Activated CD4-positive, alpha-beta T cell treated with anti-CD3 and anti-CD28 coated beads, Interleukin-2, amount 50 U/mL, for 4 hours (primary cell): ENCODE measurements at places on chromosomes 6 and 20.
A peak's percentile ranks its signal among the peaks of the same experiment; 100 is the strongest.

GRCh38 chr6:113442040-113442439, 415.1 kb upstream of the MARCKS start:
- DNase-seq, result no peak

- DNase-seq, result no peak
Observed at GRCh38 chr20:35876033-35876320, 78.3 kb downstream of the SCAND1 start.

GRCh38 chr6:89834884-89835792, 5.5 kb downstream of the CASP8AP2 start:
- DNase-seq, result no peak

- no peak for DNase-seq
Observed at GRCh38 chr20:32672394-32672981, 1.3 kb downstream of the C20orf203 start.

- DNase-seq, result no peak
Observed at GRCh38 chr6:14767226-14767625, 478.6 kb upstream of the JARID2 start.

GRCh38 chr6:83914953-83915352, 55.5 kb downstream of the CYB5R4 start:
- no peak for DNase-seq

- no peak for DNase-seq
Observed at GRCh38 chr6:56692523-56693245, 50.0 kb upstream of the DST start.

- DNase-seq, result no peak
Observed at GRCh38 chr20:1186367-1186991, 1.7 kb upstream of the TMEM74B start.

DNA sequence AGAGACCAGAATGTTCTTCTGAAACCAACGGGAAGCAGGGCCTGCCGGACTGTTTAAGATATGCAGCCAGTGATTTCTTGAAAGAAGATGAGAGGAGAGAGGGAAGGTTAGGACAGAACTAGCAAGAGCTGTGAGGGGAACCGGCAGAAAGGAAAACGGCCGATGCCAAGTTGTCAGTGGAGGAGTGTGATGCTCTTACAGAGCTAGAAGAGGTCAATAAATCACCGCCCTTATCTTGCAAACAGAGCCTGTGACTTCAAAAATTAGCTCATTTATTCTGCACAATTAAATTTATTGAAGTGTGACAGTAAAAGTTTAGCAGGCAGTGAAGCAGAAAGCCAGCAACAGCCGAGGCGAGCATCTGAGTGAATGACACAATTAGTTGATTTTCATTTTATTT, 509.5 kb upstream of the ID4 start:
- no peak for DNase-seq

DNA sequence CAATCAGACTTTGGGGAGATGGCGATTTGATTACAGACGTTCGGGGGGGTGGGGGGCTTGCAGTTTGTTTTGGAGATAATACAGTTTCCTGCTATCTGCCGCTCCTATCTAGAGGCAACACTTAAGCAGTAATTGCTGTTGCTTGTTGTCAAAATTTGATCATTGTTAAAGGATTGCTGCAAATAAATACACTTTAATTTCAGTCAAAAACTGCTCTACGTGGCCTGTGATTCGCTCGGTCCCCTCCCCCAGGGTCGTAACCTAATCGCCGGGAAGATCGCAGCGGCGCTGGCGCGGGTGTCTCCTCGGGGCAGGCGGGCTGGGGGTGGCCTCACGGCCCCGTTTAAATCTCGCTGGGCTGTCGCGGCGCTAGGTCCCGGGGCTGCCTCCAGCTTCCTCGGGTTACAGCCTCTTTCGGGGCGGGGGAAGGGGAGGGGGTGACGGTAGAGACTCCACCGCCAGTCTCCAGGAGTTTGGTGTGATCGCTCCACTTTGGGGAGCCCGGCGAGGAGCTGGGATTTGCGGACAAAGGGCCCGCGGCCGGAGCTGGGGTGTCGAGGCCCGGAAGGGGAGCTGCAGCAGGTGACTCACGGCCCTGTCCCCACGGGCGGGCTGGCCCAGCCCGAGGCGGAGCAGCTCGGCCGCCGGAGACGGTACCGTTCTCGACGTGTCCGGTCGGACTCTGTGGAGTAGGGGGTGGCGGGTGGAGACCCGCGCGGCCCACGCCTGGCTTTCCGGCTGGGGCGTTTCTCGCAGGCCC, 4.2 kb downstream of the FOXC1 start:
- no peak for DNase-seq

DNA sequence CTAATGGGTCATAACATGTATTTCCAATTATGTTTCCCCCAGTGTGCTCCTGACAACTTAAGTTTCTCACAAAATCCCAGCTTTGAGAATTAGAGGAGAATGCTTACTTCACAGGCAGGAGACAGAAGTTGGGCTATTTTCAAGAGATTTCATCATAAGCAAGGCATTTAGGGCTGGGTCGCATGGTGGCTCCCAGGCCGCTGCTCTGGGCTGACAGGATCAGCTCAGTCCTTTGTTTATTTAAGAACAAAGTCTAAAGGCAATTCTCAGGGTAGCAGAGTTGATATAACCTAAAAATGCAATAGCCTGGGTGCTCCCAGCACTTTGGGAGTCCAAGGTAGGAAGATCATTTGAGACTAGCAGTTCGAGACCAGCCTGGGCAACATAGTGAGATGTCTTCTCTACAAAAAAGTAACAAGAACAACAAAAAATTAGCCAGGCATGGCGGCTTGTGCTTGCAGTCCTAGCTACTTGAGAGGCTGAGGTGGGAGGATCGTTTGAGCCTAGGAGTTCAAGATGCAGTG, 10.9 kb downstream of the FOXQ1 start:
- DNase-seq, result no peak

- no peak for DNase-seq
Observed at GRCh38 chr20:38021087-38021772, 12.0 kb downstream of the TTI1 start.

DNA sequence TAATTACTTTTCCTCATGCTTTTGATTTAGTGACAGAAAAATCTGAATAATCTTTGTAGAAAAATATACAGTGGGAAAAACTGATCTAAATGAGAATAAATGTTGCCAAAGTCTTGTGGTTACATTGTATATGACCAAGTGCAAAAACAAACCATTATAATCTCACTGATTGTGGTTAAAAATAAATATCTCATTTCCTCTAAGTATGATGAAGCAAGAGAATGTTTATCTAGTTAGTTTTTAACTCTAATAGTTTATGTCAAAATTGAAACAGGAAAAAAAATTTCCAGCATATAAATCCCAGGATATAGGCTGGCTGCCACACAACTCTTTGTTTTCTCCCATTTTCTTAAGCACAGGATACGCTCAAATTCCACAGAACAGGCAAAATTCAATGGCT, 392.7 kb upstream of the ID4 start:
- no peak for DNase-seq

- DNase-seq, result peak; percentile 44
Observed at GRCh38 chr20:675453-676314, at the start of gene SCRT2. Gene SCRT2, minus strand, starts transcription at chr20:675802. Its CDS starts 201 bp downstream, at chr20:675601.

GRCh38 chr6:89589297-89590025, 49.1 kb downstream of the LYRM2 start:
- DNase-seq, result no peak

DNA sequence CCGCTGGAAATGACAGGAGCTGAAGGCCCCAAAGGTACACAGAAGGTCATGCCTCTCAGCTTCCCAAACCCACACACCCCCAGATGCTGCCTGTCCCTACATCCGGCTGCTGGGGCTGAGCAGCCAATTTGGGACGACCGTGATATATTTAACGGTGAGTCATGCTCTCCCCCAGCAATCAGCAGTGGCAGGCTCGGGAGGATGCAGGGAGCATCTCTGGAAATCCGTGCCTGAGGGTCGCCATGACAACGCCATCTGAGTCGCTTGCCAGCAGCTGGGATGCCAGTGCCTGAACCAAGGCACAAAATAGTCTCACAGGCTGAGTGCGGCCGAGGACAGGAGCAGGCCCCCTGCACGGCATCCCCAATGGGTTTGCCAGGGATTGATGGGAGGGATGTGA, 57.9 kb downstream of the KCNB1 start:
- DNase-seq, result no peak

- DNase-seq, result no peak
Observed at GRCh38 chr6:98843271-98844243, 9.2 kb downstream of the POU3F2 start.

DNA sequence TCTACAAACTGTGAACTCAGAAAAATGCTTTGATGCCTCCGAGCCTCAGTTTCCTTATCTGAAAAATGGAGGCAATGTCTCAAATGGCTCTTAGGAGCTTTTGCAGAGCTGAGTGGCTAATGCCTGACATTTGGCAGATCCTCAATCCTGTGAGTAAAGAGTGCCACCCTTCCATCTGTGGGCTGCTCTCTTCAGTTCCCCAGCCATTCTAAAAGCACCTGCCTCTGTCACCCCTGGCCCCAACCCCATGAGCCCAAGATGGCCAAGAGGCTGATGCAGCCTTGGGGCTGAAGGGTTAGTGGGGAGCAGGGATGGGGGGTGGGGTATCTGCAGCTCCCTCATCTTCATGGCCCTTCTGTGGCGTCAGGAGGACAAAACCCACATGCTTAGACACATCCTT, 14.5 kb upstream of the GUCA1A start:
- no peak for DNase-seq

GRCh38 chr20:37711001-37711400, 17.2 kb downstream of the CTNNBL1 start:
- no peak for DNase-seq

GRCh38 chr6:132675002-132675401, 16.0 kb upstream of the TAAR1 start:
- no peak for DNase-seq

DNA sequence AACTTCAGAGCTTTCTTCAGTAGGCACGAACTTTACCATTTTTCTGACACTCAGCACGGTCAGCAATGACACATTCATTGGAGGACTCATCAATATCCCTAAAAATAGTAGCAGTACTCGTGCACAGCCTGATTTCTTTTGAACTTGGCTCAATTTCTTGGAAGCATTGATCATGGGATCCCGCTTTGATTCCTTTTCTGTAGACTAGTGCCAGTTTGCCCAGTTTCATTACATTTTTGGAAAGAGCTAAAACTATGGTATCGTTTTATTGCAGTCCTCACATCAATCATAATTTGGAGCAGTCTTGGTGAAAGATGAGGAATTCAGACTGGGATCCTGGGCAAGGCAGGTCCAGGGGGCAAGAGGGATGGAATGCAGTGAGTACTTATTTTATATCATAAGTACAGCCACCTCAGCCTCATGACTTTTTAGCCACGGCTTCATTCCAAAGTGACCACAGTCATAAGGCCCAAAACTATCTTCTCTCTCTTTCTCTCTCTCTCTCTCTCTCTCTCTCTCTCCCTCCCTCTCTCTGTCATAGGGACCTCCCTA, 170.9 kb upstream of the AKAP12 start:
- DNase-seq, result no peak

GRCh38 chr6:3489027-3489757, 32.3 kb upstream of the SLC22A23 start:
- no peak for DNase-seq

DNA sequence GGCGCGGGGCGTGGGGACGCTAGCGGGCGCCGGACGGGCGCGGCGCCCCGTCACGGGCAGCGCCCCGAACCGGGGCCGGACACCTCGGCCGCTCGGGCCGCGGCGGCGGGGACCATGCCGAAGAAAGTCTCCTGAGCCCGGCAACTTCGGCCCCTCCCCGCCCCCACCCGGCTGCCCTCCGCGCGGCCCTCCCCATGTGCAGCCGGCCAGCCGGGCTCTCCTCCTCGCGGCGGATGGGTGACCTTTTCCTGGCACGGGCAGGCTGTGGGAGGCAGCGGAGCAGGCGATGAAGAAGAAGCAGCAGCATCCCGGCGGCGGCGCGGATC, 278 bp downstream of the UST start:
- no peak for DNase-seq

GRCh38 chr6:46926481-46926880, 4.7 kb upstream of the ADGRF5 start:
- DNase-seq, result no peak

GRCh38 chr6:115887891-115888290, 172.8 kb downstream of the FRK start:
- no peak for DNase-seq

GRCh38 chr6:5469101-5469846, 208.0 kb downstream of the FARS2 start:
- DNase-seq, result no peak

DNA sequence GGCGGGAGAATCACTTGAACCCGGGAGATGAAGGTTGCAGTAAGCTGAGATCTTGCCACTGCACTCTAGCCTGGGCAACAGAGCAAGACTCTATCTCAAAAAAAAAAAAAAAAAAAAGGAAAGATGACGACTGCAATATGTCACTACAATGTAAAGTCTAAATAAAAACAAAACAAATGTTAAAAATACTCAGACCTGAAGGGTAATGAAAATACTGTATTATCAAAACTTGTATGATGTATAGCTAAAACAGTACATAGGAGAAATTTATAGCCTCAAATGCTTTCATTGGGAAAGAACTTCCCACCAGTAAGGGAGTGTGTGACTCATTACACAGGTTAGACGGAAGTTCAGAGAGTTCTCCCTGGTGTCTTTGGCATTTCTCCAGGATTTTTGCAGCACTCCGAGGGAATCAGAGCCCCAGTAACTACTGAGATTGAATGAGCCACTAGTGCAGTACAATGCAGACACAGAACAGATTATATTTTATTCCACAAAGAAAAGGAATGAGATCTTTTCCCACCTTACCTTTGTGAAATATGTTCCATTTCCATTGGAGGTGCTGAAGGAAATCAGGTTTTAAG, 12.5 kb upstream of the RALGAPB start:
- no peak for DNase-seq

DNA sequence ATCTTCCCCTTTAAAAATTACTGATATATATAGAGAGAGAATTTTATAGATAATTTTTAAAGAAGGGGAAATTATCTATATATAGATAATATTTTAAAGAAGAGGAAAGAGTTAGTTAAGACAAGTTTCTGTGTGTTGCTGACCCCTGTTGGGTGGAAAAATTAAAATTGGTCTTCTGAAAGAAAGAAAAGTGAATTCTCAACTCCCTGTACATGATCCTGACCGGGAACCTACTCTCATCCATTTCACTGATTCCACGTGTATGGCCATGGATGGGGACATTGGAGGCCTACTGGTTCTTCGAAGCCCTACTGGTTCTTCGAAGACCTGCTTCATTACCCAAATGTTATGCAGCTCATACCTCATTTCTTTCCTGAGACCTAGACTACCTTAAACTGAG, 53.0 kb upstream of the TCF21 start:
- DNase-seq, result no peak

DNA sequence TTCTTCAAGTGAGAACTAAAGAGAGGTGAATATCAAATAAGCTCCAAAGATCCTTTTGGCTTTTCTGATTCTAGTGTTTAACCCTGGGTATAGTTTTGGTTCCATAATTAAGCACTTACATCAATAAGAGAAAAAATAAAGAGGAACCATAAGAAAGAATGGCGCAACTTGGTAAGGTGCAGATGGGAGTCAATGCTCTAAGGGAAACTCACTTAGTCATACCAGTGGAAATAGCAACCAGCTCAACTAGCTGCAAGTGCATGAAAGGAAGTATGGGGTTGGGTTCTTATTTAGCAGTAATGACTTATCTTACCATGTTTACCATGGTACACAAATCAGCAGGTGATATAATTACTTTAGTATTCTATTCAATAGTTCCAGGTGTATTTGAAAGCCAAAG, 296.5 kb upstream of the RUNX2 start:
- no peak for DNase-seq

- no peak for DNase-seq
Observed at GRCh38 chr6:157330831-157331230, 7.5 kb upstream of the TMEM242 start.
